Peyer's patch (tissue), 4 donors: ENCODE measurements at places on chromosomes 2 and 18. TPM values are rescaled to one million over a fixed set of nuclear protein-coding genes. Genes with fewer than 3 reads are reported as not detected.

SP5 gene
- 0.88 TPM for total RNA-seq

IL18R1 gene
- total RNA-seq, result 20.6 TPM

CDH7 gene
- total RNA-seq, result not detected

GAD1 gene
- not detected for total RNA-seq

FOXI3 gene
- total RNA-seq, result not detected

ASB18 gene
- total RNA-seq, result not detected

XDH gene
- total RNA-seq, result 94.4 TPM

CHRND gene
- not detected for total RNA-seq

IL1F10 gene
- not detected for total RNA-seq

STPG4 gene
- 1.7 TPM for total RNA-seq

ERICH2 gene
- total RNA-seq, result not detected

GRCh38 chr18:48902023-48902855, 48.5 kb downstream of the SMAD7 start:
- peak; percentile 78 for DNase-seq

DNA sequence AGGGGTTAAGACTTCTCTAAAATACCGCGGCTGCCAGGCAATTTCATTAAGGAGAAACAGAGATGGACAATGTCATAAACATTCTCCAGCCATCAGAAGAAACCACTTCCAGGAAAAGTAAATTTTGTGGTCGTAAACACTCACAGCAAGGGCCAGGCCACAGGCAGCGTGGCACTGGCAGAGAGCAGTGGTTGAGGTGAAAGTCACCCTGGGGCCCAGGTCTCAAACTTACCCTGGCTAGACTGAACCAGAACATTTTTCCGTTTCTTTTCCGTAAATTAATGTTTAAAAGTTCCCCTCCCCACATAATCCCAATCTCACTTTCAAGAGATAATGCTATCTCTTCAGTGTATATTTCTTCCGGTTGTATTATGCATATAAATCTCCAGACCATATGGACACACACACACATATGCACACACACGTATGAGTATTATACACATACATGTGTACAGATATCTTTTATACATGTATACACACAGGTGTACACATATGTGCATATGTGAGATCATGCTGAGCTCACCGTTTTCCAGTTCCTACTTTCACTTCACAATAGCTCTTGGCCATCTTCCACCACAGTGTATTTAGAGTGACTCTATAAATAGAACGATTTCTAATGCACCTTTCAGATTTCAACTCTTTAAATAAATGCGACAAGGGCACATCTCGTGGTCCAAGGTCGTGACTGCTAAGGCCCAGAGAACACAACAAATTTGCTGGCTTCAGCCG, 90.1 kb downstream of the MALT1 start:
- DNase-seq, result peak; percentile 46

DNA sequence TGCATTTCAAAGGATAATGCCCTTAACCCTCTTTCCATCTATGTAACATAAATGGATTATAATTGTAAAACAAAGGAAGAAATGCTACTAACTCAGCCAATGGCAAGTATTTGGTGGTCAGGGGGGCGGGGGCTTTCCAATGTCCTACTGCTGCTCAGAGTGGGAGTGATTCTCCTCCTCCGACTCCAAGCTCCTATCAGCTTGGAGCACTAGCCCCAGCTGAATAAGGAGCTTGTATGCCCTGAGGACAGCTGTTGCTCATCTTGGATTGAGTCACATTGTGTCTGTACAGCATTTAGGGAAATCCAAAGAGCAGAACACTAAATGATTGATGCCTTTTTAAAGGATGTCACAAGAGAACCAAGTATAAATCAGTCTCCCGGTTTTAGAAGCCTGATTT, 105.6 kb upstream of the ZNF521 start:
- DNase-seq, result no peak

DNA sequence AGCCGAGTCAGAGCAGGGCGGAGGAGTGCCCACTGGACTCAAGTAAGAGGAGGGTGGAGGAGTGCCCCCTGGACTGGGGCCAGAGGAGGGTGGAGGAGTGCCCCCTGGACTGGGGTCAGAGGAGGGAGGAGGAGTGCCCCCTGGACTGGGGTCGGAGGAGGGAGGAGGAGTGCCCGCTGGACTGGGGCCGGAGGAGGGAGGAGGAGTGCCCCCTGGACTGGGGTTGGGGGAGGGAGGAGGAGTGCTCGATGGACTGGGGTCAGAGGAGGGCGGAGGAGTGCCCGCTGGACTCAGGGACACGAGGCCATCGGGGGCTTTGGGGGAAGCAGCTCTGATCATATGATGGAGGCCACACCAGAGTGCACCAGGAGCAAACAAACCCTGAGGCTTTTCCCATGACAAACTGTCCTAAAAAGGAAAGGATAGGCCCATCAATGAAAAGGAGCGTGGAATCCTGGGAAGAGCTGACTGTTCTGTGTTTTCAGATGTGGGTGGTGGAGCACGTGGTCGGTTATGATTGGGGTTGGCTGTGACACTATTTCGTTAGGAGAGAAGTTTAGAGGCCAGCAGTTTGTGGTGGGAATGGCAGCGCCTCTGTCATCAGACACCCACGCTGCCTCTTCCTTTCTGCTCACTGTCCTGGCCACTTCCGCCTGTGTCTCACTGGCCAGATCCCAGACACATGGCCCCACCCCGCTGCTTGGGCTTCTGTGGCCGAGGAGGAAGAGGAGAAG, 24.5 kb upstream of the HPCAL1 start:
- peak; percentile 38 for DNase-seq

DNA sequence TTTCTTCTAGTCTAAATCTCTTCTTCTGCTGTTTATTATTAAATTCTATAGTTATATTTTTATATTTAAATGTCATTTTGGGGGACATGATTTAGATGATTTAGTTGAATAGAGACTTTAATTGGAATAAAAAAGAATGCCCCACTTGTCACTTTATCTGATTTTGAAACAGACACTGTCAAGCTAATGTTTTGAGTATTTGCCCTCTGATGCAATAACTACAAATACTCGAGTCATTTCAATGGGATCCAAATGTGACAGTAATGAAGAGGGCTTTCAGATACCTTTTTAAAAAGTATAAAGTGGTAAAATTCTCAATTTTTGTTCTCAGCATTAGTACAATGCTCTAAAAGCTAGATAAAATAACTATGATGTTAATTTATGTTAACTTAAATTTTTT, 257.3 kb upstream of the SESTD1 start:
- no peak for DNase-seq

DNA sequence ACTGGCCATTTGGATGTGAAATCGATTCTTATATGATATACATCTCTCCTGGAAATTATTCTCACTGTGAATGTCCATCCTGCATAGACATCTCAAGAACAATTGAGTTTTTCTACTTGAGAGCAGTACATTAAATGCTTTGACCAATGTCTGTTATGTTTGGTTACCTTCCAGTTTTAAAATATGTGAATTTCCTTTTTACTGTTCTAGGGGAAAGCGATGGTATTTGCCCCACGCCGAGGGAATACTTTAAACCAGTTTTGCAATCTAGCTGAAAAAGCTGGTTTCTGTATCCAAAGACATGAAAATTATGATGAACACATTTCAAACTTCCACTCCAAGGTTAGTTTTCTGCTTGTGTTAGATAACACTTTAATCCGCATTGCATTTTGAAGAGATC, 175.3 kb upstream of the SIX3 start:
- no peak for DNase-seq

- no peak for DNase-seq
These were observed 200.6 kb downstream of the NRP2 start for GRCh38 chr2:205882806-205883425.

DNA sequence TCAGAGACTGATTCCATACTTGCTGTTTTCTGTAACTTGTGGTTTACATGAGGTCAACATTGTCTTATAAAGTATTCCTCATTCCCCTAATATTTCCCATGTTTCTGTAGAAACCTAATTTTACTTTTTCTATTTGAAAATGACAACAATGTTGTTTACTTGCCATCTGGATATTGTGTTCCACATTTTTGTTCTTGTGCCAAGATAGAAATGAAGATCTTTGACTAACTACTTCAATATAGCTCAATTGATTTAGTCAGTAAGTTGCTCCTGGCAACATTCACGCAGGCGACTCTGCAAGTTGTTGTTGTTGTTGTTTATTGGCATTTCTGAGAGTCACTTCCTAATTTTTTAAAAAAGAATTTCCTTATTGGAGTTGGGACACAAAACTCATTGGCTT, 69.5 kb downstream of the CAVIN2 start:
- DNase-seq, result no peak

- DNase-seq, result no peak
These were observed 396.9 kb upstream of the NXPH2 start for GRCh38 chr2:139177041-139177440.

GRCh38 chr2:21372654-21373053, 248.9 kb downstream of the TDRD15 start:
- no peak for DNase-seq

DNA sequence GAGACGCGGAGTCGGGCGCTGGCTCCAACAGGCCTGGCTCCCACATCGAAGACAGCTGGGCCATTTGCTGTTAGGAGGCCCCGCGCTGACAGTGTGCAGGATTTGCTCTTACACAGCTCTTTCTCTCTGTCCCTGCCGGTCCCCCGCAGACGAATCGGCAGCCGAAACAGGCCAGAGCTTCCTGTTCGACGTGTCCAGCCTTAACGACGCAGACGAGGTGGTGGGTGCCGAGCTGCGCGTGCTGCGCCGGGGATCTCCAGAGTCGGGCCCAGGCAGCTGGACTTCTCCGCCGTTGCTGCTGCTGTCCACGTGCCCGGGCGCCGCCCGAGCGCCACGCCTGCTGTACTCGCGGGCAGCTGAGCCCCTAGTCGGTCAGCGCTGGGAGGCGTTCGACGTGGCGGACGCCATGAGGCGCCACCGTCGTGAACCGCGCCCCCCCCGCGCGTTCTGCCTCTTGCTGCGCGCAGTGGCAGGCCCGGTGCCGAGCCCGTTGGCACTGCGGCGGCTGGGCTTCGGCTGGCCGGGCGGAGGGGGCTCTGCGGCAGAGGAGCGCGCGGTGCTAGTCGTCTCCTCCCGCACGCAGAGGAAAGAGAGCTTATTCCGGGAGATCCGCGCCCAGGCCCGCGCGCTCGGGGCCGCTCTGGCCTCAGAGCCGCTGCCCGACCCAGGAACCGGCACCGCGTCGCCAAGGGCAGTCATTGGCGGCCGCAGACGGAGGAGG, 3.5 kb downstream of the GDF7 start:
- DNase-seq, result peak; percentile 49

- DNase-seq, result no peak
These were observed 398.4 kb downstream of the NUP35 start for GRCh38 chr2:183522489-183523266.

DNA sequence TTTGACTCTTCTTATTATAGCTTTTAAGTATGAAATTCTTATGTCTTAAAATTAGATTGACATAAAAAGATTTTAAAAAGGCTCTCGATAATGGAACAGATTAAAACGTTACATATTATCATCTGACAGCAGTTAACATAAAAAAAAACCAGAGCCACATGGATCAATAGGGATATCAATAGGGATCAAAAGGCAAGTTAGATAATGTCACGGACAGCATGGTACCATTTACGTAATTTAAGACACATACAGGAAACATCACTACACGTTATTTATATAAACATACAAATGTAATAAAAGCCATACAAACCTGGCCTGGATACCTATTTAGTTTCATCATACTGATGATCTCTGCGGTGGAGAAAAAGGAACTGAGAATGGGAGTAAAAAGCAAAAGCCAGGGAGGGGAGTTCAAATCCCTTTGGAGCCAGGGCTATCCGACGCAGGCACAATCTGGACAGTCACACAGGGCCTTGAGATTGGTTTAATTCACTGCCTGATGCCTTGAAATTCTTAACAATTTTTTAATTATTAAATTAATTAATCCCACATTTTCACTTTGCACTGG, 227.2 kb downstream of the AFF3 start:
- no peak for DNase-seq

GRCh38 chr2:159144776-159145614, 141.5 kb downstream of the WDSUB1 start:
- DNase-seq, result no peak

GRCh38 chr2:26850505-26850904, 2.6 kb downstream of the DPYSL5 start:
- no peak for DNase-seq

DNA sequence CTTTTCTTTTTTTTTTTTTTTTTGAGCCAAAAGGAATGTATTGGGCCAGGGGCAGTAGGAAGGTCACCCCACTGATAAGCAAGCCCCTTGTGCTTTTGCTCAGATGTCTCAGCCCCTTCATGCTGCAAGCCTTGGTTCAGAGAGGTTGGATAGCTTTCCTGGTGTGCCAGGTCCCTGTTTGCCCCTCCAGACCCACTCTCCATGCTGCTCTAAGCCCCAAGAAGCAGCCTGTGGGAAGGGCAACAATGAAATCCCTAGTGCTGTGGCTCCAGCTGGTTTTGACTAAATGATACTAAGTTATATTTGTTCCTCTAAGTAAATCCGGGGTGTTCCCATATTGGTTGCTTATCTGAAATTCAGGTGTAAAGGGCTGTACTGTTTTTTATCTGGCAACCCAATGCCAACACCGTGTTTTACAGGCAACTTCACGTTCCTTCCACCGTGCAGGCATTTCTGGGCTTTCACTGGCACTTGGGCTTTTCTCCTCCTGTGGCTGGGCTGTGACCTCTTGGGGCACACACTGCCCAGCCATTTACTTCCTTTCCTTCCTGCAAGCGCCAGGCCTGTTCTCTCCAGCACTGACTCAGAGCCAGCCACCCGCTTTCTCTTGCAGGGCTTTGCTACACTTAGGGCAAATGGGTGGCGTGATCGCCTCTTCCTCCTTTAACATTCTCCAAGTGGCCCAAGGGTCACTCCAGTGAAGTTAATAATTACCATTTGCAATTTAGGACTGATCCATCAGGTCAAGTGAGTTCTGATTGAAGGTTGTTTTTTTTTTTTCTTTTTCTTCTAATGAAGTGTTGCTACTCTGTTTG, 21.6 kb downstream of the MERTK start:
- no peak for DNase-seq

DNA sequence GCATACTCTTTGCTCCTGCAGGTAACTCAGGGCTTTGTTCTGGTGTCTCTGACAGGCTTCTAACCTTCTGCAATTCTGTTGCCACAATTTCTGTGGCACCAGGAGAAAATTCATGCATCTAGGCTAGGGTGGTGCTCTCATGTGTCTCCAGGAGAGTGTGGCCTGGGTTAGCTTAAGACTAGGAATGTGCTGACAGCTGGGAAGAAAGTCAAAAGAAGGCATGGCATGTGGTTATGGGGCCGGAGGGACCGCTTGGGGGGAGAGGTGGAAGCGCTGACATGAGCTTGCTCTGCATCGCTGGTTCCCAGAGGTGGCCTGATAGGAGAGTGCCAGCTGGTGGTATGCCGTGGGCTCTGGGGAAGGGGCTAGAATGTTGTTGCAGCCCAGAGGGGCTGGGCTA, 173.3 kb upstream of the TNP1 start:
- DNase-seq, result no peak

DNA sequence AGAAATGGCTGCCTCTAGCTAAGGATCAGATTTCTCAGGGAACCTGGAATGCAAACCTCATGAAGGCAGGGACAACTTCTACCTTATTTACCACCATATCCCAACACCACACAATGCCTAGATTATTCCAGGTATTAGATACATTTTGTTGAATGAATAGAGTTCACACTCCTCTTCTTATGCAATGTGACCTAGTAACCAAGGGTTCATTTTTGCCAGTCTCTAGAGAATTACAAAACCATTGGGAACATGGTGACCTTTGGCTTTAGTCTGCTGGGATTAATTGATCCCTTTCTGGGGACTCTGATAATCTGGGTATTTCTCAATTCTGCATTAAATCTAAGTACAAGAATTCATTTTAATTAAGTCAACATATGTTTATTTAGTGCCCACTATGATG, 35.2 kb upstream of the SERTAD2 start:
- no peak for DNase-seq
